ENCODE measurements at places on chromosomes 7 and 10. TPM values are rescaled to one million over a fixed set of nuclear protein-coding genes. Genes with fewer than 3 reads are reported as not detected.

GRCh38 chr10:60456053-60456452 lies 66.4 kb upstream of the ANK3 start:
- DNase-seq: no peak

CCDC126 gene
- total RNA-seq: 21.4 TPM

INMT gene
- total RNA-seq: 3.2 TPM

DNA sequence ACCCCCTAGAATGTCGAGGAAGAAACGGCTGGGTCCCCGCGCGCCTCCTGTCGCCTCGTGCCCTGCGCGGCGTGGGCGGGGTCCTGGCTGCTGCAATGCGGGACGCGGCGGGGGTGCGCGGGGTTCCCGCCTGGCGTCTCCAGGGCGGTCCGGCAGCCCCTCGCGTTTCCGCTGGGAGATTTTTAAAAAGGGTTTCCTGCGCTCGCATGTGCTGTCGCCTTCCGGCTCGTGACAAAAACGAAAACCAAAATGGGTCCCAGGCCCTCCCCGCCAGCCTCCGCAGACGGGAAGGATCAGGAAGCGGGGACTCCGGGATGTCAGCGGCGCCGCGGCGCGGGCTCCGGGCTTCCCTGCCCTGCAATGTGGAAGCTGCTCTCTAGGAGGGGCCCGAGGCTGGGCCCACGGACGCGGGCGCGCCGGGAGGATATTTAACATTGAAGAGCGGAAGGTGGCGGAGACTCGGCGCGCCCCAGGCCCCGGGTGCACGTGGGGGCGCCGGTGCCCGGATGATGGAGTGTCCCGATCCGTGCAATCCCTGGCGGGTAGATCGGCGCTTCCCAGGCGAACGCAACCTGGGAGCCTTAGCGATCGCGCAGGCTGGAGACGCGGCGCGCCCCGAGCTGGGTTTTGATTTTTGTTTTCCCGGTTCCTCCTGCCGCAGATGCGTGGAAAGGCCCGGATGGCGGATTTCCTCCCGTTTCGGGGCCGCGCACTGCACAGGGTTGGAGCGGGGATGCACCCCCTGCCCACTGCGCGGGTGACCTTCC lies 1.0 kb downstream of the PFKP start:
- DNase-seq: peak; percentile 45

GRCh38 chr7:80829527-80829926 lies 89.3 kb downstream of the SEMA3C start:
- DNase-seq: no peak

DNA sequence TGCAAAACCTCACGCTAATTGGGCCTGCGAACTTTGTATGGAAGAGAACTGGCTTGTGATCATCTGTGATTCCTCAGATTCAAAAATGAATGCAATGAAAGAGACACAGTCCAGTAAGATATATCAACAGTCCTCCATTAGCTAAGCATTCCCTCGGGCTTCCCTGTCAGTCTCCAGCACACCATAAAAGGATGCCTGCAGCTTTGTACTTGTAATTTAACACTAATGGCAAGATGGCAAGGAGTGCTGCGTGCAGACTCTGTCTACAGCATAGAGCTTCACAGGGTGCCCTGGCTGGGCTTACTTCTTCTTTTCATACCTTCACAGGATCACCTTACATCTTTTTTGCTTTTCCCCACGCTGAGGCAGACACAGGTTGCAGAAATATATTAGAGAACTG lies 200.0 kb downstream of the GFRA1 start:
- DNase-seq: no peak

DNA sequence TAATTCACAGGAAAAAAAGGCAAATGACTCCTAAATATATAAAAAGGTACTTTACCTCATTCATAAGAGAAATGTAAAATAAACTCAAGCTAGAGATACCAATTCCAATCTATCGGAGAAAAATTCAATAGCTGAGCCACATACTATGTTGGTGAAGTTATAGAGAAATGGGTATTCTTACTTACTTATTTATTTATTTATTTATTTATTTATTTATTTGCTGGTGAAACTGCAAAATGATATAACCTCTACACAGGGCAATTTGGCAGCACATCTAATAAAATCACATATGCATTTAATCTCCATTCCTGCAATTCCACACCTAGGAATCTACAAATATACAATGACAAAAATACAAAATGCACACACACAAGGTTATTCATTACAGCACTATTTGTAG lies 117.5 kb upstream of the TMEM168 start:
- DNase-seq: no peak

OR9A2 gene
- not detected for total RNA-seq

DNA sequence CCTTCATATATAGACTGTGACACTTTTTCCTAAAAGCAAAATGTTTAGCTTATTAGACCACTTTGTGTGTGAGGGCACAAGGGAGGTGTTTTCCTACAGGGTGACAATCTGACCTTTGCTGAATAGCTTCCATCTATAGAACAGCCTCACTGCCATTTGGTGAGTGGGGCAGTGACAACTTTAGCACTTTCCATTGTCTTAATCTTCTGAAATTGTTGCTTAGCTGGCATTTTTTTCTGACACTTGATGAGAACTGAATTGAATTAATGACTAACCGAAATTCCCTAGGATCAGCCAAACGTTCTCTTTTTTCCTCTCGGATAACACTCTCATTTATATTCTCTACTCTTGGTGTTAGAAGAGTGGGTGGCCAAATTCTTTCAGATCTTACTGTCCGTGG lies 30.2 kb downstream of the KDM7A start:
- DNase-seq: no peak

DNA sequence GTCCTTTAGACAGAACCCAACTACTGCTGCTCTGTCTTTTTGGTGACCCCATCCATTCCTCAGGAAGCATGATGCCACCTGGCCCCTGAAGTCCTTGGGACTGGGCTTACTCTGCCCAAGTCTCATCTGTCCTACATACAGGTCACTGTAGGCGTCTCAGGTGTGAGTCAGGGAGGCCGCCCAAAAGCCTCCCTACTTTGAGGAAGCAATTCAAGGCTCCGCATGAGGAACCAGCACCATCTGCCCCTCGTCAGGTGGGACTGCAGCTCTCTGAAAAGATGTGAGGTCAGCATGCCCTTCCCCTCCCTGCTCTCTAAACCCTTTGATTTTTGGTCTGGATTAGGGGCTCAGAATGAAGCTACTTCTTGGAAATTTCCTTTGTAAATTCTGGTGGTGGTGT lies 354.8 kb downstream of the CXCL12 start:
- no peak for DNase-seq

TWIST1 gene
- 1.1 TPM for total RNA-seq

DNA sequence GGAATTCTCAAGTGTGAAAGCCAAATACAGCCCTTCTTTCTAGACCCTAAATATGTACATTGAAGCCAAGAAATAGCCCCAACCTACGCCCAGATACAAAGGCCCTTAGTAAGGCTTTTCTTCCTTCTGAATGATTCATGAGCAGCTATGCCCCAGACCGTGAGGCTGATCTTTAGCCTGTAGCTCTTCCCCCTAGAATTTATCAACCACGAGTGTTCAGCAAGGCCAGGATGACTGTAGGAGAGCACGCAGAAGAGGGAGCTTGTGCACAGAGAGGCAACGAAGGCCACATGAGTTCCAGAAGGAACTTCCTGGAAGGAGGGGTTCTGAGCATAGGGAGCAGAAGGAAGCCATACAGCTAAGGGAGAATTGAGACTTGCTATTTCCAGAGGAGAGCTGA lies 53.0 kb upstream of the HABP2 start:
- no peak for DNase-seq

PTPRN2 gene
- total RNA-seq: 21.4 TPM

DNA sequence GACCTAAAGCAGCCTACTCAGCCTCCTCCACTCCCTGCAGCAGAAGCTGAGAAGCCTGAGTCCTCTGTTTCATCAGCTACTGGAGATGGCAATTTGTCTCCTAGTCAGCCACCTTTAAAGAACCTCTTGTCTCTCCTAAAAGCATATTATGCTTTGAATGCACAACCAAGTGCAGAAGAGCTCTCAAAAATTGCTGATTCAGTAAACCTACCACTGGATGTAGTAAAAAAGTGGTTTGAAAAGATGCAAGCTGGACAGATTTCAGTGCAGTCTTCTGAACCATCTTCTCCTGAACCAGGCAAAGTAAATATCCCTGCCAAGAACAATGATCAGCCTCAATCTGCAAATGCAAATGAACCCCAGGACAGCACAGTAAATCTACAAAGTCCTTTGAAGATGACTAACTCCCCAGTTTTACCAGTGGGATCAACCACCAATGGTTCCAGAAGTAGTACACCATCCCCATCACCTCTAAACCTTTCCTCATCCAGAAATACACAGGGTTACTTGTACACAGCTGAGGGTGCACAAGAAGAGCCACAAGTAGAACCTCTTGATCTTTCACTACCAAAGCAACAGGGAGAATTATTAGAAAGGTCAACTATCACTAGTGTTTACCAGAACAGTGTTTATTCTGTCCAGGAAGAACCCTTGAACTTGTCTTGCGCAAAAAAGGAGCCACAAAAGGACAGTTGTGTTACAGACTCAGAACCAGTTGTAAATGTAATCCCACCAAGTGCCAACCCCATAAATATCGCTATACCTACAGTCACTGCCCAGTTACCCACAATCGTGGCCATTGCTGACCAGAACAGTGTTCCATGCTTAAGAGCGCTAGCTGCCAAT lies 202.2 kb downstream of the ZEB1 start:
- DNase-seq: no peak

DNA sequence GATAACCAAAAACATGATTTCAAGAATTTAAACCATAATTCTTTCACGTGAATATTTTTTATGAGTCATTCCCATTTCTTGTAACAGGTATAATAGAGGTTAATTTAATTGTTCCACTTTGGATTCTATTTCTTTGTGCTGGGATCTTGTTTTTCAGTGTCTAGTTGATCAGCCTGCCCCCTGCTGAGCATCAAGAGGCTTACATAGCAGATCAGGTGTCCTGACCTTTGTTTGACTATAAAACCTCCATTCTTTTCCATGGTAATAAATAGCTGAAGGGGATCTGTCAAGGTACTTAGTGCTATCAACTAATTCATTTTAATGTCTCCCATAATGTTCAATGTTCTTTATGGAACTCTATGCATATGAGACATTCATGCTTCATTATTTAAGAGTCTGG lies 4.9 kb downstream of the COL17A1 start:
- no peak for DNase-seq

DNA sequence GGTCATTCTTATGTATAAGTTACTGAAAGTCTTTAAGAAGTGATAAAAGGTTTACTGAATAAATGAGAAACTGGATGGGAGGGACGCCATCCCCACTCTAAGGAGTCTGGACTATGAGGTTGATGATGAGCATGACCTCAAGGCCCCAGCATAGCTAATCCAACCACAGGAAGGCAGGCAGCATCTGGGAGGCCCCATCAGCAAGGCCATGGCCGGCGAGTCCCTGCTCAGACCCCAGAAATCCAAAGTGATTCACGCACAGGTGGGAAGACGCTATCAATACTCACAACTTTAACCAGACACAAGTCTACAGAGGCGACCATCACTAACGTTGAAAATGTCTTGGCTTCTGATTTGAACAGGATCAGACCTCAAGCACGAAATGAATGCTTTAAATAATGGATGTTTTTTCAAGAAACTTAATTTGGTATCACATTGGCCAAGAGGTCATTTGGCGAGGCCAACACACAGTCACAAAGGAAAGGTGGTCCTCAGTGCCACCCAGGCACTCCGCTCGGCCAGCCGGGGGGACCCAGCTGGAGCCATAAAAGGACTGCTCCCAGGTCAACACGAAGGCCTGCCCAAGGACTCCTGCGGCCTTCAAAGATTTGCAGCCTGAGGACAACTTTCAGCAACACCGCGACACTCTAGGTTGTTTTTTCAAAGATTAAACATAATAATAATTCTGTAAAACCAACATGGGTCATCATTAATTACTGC lies 228.5 kb downstream of the PTPRN2 start:
- peak; percentile 27 for DNase-seq

GRCh38 chr7:69761290-69761922 lies 163.1 kb downstream of the AUTS2 start:
- DNase-seq: no peak

DNA sequence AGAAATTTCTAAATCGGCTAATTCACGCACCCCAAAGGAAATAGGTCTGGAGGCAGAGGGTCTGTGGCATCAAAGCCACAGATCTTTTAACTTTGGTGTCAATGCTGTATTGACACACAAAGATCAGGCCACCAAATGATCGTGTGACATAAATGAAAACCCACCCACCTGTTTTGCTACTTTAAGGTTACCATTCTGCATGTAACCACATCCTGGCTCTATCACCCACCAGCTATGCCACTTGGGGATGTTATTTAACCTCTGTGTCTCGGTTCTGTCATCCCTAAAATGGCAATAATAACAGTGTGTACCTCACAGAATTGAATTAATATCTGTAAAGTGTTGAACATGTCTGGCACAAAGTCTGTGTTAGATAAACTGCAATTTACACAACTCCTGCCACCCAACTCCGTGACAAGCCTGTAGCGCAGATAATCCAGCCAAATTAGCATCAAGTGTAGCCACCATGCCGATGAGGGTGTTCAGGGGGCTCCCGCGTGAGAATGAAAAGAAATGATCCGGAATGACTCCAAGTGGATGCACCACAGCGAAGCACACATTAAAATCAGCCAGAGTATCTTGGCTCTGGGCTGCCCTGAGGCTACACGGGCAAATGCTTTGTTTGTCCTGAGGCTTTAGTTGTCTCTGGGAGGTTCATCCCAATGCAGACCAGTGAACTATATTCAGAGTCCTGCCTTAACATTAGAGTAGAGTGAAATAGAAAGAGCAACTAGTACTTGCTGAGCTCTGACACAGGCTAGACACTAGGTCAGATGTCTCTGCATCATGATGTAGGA lies 158.4 kb upstream of the NEBL start:
- no peak for DNase-seq

- DNase-seq: no peak
These were observed 32.8 kb downstream of the GSAP start for GRCh38 chr7:77383333-77383740.

DNA sequence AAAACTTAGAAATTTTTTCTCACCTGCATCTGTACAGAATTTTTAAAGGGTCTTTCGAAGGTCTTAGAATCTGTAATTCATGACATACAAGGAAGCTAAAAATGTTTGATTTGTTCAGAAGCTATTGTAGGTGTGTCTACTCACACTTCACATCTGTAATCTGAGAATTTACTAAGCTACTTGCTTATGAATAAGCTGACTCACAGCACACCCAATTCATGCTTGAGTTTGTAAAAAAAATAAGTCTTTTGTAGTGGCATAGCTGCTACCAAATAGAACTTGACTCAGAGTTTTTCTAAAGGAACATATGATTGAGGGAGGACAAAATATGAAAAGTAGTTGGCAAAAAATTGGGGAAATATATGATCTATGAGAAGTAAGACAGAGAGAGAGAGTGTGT lies 12.7 kb upstream of the AGR2 start:
- no peak for DNase-seq

All from Peyer's patch (tissue), 4 donors.